ENCODE measurements at places on chromosomes 7 and 10. TPM values are rescaled to one million over a fixed set of nuclear protein-coding genes. Genes with fewer than 3 reads are reported as not detected.

DNA sequence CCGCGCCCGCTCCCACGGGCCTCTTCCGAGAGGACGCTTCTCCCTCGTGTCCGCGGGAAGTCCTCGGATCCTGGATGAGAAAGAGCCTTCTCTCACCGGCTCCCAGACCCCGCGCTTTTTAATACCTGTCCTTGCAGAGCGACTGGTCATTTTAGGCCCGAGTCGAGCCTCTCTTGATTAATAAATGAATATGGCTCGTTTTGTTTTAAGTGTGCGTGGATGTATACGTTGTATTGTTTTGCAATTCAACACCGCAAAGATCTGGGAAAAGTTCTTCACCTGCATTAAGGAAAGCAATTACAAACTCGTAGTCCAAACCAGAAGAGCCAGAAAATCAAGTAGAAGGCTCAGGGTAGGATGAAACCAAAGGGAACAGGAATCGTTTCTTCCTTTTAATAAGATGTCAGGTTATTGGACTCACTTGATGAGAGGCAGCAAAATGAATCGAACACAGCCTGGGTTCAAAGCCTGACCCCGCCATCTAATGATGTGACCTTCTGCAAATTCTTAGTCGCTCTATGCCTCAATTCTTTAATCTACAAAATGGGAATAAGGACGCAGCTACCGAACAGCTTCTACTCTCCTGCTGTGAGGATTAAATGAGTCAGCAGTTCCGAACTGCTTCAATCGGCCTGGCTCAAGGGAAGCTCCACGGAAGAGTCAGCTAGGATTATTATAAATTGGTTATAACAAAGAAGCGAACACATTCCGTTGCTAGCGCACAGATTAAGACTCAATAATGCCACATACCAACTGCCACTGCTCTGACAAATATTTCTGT, 277.8 kb upstream of the NEBL start:
- DNase-seq, result no peak

The ZRANB1 gene
- polyA plus RNA-seq, result 11.2 TPM

The ADRB1 gene
- polyA plus RNA-seq, result not detected

- DNase-seq, result no peak
Observed at GRCh38 chr7:33217595-33217994, 88.2 kb downstream of the BBS9 start.

- no peak for DNase-seq
Observed at GRCh38 chr10:44101082-44101481, 283.8 kb downstream of the CXCL12 start.

DNA sequence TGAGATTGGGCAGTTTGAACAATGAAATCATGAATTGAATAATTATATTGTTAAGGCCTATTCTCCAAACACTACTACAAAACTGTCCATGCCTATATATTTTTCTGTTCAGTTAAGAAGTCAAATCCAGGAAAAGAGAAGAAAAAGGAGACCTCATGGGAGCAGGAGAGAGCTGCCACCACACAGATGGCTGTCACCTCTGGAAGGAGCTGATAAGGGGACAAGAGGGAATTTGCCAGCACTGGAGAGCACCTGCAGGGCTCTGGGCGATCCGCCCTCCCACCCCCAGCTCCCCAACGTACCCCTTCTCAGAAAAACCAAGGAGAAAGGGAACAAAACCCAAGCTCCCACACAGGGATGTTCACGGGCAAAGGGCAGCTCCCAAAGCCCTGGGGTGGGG, 227.8 kb downstream of the TNS3 start:
- DNase-seq, result no peak

The AKR1B15 gene
- not detected for polyA plus RNA-seq

- DNase-seq, result peak; percentile 39
Observed at GRCh38 chr7:105450177-105450861, 61.6 kb upstream of the SRPK2 start.

- DNase-seq, result peak; percentile 86
Observed at GRCh38 chr7:108146070-108146842, 16.1 kb upstream of the LAMB4 start.

- DNase-seq, result no peak
Observed at GRCh38 chr7:147308539-147308938, 1191.9 kb downstream of the CNTNAP2 start.

- DNase-seq, result no peak
Observed at GRCh38 chr10:52650873-52651272, 121.7 kb downstream of the MBL2 start.

The SEMA3E gene
- polyA plus RNA-seq, result 0.42 TPM

DNA sequence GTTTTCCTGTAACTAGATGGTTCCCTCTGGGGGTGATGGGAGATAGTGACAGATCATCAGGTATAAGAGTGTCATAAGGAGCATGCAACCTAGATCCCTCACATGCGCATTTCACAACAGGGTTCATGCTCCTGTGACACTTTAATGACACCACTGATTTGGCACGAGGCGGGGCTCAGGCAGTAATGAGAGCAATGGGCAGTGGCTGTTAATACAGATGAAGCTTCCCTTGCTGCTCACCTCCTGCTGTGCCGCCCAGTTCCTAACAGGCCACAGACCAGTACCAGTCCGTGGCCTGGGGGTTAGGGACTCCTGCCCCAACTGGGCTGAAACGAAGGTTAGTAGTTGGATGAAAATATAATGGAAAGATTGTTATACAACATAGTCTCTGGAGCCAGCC, 201.6 kb upstream of the LRRN3 start:
- no peak for DNase-seq

The CAV1 gene
- polyA plus RNA-seq, result 1,808 TPM

- DNase-seq, result no peak
Observed at GRCh38 chr7:36475381-36475780, 85.7 kb downstream of the ANLN start.

DNA sequence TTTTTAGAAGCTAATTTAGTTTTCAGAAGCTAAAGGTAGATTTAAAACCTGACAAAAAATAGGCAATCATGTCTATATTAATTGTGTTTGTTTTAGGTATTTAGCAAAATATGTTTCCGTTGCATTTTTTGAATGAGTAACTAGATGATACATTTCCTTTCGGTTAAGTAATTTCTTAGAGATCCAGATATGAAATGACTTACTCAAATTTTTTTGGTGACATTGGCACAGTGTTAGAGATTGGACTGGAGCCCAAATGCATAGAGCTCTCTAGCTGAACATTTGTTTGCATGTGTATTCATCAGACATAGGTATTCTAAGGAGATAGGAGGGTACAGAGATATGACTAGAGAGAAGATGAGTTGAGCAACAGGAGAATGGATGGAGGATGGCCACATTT, 1.9 kb downstream of the BUB3 start:
- DNase-seq, result peak; percentile 53

DNA sequence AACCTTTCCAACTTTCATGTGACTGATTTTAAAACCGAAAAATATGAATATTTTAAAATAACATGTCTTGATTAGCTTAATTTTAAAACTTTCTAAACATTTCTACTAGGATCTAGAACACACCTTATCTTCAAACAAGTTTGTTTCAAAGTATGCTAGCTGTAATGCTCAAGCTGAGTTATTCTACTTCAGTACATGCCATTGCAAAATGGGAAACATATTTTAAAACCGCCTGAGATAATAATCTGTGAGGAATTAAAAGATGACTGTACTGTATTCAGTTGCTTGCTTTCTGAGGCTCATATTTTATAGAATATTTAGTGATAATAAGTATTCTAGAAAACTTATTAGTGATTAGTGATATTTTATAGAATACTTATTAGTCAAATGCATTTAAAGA, 99.6 kb downstream of the LMBR1 start:
- no peak for DNase-seq
